Fibroblast of villous mesenchyme (primary cell): ENCODE measurements at places on chromosomes 7 and 10. TPM values are rescaled to one million over a fixed set of nuclear protein-coding genes. Genes with fewer than 3 reads are reported as not detected.

The RBP3 gene
- not detected in 2 replicates for total RNA-seq

The NODAL gene
- not detected in 2 replicates for total RNA-seq

The SOSTDC1 gene
- total RNA-seq, result not detected in 2 replicates

DNA sequence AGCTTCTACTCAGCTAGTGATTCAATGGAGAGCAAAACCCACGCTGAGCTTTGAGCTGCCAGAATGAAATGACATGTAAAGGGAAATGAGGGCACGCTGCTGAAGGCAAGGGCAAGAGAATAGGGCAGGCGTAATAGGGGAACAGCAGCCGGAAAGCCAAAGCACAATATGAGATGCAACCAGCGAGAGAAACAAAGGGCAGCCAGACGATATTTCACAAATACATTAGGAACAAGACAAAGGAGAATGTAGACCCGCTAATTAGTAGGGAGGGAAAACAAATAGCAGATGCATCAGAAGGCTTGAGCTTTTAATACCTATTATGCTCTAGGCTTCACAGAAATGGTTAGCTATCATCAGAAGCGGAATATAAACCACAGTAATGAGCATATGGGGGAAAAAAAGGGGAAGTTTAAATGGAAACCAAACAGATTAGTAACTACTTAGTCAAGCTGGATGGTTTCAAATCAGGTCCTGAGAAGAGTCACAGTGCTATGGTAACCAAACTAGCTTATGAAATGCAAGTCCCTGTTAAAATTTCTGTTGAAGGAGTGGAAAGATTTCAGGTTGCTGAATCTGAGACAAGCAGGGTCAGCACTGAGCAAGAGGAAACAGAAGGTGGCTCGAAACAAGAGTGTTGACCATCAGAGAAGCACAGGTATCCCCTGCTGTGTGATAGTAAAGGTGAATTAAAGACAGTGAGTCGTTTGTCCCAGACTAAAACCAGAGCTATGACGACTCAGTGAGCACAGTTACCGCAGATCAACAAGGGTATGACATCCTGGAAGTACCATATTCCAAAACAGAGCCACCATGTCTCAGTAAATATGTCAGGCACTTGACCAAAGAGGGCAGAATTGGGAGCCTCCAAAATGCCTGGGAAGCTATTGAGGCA, 496.9 kb upstream of the CELF2 start:
- DNase-seq, result no peak

DNA sequence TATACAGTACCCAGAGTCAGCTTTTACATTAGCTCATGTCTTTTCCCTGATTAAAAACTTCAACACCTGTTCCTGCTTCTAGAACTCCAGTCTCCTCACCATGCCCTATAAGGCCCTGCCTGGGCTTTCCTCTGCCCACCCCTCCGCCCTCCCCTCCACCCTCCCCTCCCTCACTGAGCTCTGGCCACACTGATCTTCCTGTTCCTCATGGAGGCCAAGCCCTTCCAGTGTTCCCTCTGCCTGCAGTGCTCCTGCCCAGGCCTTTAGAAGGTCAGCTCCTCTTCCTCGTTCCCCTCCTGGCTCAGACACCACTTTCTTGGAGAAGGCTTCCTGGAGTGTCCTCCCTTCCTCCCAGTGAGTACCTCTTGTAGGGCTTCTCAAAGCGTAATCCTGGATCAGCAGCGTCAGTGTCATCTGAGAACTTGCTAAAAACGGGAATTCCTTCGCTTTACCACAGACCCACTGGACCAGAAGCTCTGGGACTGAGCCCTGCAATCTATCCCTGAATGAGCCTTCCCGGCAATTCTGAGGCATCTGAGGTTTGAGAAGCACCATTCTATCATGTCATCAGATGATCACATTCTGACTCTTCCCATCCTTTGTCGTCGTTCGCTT, 3.7 kb downstream of the PDZD7 start:
- no peak for DNase-seq

- no peak for DNase-seq
Observed at GRCh38 chr7:90212149-90212495, 582 bp downstream of the STEAP2 start.

GRCh38 chr10:80173466-80173865, 31.9 kb downstream of the ANXA11 start:
- no peak for DNase-seq
